MCF 10A (cell line): ENCODE measurements at places on chromosomes 1 and 21. TPM values are rescaled to one million over a fixed set of nuclear protein-coding genes. Genes with fewer than 3 reads are reported as not detected.

DNA sequence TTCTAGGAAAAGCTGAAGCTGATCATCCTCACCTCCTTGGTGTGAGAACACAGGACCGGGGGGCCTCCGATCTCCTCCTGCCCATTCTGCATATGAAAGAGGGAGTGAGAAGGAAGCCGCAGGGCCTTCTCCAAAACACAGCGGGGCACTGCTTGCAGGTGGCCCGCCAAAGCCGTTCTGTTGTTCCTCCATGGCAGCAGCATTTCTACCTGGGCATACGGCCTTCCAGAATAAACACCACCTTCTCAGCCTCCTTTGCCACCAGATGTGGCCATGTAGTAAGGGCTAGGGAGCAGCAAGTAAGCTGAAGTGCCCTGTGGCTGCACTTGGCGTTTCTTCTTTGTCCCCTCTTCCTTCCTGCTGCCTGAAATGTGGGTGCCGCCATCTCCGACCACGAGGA, 214.9 kb downstream of the TOMM20 start:
- H3K4me1 ChIP-seq, result no peaks in the 10 kb centered on the region
- no peak for DNase-seq
- no peak overlapping the region for H3K4me3 ChIP-seq
- H3K27me3 ChIP-seq, result no peaks in the 10 kb centered on the region
- no peak overlapping the region for H3K27ac ChIP-seq
- no peaks in the 10 kb centered on the region for H3K36me3 ChIP-seq

- H3K36me3 ChIP-seq, result peaks cover 14% of the 10 kb centered on the region
- no peaks in the 10 kb centered on the region for H3K27me3 ChIP-seq
- no peak overlapping the region for H3K27ac ChIP-seq
- H3K4me1 ChIP-seq, result peaks cover 21% of the 10 kb centered on the region
- DNase-seq, result no peak
- H3K4me3 ChIP-seq, result no peak overlapping the region
Measured at GRCh38 chr1:64173336-64173940, 30.0 kb upstream of the UBE2U start.

The MFAP2 gene
- 0.58 and 1.2 TPM in 2 replicates for total RNA-seq

- H3K4me1 ChIP-seq, result peaks cover 8% of the 10 kb centered on the region
- no peak for DNase-seq
- no peak overlapping the region for H3K27ac ChIP-seq
- no peaks in the 10 kb centered on the region for H3K27me3 ChIP-seq
Measured at GRCh38 chr1:20726118-20726911, 6.2 kb downstream of the SH2D5 start.

GRCh38 chr1:3135744-3136455, 66.9 kb downstream of the PRDM16 start:
- H3K27me3 ChIP-seq, result no peaks in the 10 kb centered on the region
- H3K27ac ChIP-seq, result no peak overlapping the region
- H3K4me3 ChIP-seq, result no peak overlapping the region
- peaks cover 4% of the 10 kb centered on the region for H3K36me3 ChIP-seq
- no peaks in the 10 kb centered on the region for H3K4me1 ChIP-seq
